Naive thymus-derived CD8-positive, alpha-beta T cell (primary cell): ENCODE measurements at places on chromosomes 12 and 14.
A peak's percentile ranks its signal among the peaks of the same experiment; 100 is the strongest.

DNA sequence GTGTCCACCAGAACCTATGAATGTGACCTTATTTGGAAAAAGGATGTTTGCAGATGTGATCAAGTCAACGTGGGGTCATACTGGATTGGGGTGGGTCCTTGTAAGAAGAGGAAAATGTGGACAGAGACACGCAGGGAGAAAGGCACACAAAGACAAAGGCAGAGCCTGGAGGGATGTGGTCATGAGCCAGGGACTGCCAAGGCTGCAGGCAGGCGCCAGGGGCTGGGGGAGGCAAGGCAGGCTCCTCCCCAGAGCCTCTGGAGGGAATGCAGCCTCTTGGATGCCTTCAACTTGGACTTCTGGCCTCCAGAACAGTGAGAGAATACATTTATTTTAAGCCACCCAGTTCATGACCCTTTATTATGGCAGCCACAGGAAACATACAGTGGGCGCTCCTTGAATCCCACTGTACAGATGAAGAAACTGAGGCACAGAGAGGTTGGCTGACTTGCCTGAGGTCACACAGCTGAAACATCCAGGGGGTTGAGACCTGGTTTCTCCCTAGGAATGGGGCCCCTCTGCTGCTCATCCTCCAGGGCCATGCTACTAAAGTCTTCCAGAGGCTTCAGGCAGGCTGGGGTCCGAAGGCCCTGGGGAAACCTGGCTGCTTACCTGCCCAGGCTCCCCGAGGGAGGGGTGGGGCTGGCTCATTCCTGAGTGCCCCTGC, 99.7 kb downstream of the RFLNA start:
- DNase-seq: no peak

DNA sequence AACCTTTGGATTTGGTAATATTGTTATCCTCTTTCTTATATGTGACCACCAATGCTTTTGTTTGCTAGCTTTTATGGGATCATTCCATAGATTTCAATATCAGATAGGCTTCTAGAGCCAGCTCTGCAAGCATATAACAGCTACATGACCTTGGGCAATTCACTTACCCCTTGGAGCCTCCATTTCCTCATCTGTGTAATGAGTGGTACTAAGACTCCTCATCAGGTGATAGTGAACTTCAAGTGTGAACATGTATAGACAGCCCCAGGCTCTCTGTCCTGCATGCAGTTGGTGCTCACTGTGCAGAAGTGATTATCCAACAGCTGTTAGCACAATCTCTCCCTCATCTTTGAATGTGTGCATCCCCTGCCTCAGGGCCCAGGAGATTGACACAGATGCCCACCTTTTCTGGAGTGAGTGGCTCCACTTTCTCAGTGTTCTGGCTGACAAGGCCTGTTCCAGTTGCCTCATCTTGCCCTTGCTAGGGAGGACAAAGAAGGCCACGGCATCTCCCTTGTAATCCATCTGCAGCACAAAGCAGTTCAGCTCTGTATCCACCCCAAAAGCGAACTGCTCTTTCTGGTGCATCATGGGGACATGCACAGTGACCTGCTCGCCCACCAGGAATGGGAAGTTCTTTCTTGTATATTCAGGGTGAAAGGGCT, 9.2 kb downstream of the SERPINA9 start:
- DNase-seq: no peak

DNA sequence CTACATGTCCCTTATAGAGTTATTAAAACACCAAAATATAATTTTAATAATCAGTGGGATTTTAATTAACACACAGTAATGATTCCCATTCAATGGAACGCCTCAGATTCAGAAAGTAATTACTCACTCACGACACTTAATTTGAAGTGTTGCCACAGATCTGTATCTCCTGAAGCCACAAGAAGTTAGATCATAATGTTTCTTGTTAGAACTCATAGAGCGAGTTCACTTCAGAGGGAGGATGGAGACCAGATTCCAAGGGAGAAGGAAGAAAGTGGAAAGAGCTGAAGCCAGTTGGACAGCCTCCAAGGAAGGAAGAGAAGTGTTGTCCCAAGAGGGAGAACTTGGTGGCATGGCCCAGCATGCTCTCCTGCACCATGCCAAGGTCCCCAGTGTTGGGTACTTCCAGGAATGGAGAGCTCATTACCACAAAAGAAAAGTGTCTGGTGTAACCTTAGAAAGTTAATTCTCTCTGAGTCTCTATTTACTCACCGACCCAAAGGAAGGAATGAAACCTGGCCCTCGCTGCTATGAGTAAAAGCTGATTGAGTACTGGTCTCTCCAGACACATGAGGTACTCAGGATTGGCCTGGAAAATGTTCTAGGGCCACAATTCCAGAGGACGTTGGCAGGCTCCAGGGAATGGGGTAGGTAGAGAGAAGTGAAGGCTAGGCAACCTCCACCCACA, 305.4 kb downstream of the BCL11B start:
- DNase-seq: no peak

GRCh38 chr14:52020866-52021717, 31.7 kb downstream of the RTRAF start:
- no peak for DNase-seq

DNA sequence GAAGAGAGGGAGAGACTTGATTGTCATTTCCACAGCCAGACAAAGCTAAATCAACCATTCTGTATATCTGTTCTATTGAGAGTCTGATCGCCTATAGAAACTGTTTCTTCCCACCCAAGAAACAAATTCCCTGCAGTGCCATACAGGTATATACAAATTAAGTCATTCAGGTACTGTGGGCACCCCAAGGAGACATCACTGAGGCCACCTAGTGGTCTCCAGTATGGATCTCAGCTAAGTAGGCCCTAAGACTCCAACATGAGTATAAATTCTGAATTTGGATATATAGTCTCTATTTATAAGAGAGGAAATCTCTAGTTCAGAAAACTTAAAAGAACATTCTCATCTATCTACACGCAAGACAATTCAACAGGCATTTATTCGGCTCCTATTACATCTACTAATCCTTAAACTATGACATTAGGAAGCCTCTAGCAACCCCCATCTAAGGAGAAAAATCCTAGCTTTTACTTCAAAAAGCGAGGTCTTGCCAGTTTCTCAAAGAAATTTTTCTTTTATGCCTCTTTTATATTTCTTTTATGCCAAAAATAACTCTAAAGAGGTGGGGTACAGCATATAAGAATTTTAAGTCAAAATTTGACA, 62.6 kb downstream of the DCAF5 start:
- peak; percentile 23 for DNase-seq

DNA sequence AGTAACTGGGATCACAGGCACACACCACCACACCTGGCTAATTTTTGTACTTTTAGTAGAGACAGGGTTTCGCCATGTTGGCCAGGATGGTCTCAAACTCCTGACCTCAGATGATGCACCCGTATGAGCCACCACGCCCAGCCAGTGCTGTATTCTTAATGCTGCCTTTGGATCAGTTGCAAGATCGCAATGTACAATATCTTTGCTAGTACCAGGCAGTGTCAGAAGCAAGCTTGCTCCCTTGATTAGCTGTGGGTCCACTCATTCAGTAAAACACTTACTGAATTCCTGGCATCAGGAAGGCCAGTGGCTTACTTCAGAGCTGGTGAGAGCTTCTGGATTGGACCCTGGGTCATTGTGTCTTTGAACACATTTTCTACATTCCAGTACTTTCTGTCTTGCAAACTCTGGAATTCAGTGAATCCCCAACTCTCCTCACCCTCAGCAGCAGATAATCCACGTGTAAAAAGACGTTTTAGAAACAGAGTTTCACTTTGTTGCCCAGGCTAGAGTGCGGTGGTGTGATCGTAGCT, 1183.7 kb downstream of the AACS start:
- DNase-seq: no peak

GRCh38 chr12:41277100-41277945, 89.2 kb downstream of the PDZRN4 start:
- no peak for DNase-seq

DNA sequence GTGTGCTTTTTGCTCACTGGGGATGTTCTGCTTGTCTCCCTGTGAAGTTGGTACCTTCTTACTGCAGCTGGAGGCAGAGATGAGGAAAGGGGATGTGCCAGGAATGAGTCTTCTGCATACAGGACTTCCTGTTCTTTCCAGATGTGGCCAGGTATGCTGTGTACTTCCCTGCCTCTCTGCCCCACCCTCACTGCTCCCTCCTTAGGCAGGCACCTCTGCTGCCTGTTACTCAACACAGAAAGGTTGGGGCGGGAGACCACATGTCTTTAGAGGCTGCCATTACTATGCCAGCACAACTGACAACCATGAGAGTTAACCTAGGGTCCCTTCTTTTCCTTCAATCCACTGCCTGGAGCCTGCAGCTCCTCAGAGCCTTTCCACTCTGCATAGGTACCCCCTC, 2.0 kb upstream of the OAS3 start:
- DNase-seq: no peak
